Activated T-cell treated with anti-CD3 and anti-CD28 coated beads, Interleukin-2, amount 50 U/mL, for 72 hours (primary cell): ENCODE measurements at places on chromosomes 1 and 21. TPM values are rescaled to one million over a fixed set of nuclear protein-coding genes. Genes with fewer than 3 reads are reported as not detected.
A peak's percentile ranks its signal among the peaks of the same experiment; 100 is the strongest.

- H3K27me3 ChIP-seq = no peaks in the 10 kb centered on the region
- H3K4me3 ChIP-seq = peak overlapping the region; percentile 79
- peaks cover 53% of the 10 kb centered on the region for H3K4me1 ChIP-seq
- peak overlapping the region; percentile 83 for H3K27ac ChIP-seq
Observed at GRCh38 chr1:155241069-155241679, 14.1 kb downstream of the ENTREP3 start.

GRCh38 chr1:192263436-192263835, 53.4 kb upstream of the RGS21 start:
- DNase-seq = no peak
- no peaks in the 10 kb centered on the region for H3K27me3 ChIP-seq
- H3K4me3 ChIP-seq = no peak overlapping the region
- no peak overlapping the region for H3K27ac ChIP-seq

DNA sequence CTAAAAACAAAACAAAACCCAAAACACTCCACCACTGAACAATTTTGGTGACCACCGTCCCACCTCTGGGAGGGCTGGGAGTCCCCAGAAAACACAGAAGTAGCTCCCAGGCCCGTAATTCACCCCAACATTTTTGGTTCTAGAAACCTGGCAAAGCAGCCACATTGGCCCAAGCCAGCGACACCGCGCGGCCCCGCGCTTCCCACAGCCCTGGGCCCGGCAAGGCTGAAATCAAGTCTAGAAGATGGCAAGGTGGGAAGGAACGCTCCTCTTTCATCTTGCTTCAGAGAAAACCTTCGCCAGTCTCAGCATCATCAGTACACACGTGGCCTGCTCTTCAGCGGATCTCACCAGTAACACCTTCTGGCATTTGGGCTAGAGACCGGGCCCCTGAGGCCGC, 35.9 kb upstream of the NID1 start:
- no peak for DNase-seq
- H3K27ac ChIP-seq = no peak overlapping the region
- peaks cover 8% of the 10 kb centered on the region for H3K4me1 ChIP-seq
- peaks cover under 1% of the 10 kb centered on the region for H3K27me3 ChIP-seq
- peaks cover 10% of the 10 kb centered on the region for H3K36me3 ChIP-seq

DNA sequence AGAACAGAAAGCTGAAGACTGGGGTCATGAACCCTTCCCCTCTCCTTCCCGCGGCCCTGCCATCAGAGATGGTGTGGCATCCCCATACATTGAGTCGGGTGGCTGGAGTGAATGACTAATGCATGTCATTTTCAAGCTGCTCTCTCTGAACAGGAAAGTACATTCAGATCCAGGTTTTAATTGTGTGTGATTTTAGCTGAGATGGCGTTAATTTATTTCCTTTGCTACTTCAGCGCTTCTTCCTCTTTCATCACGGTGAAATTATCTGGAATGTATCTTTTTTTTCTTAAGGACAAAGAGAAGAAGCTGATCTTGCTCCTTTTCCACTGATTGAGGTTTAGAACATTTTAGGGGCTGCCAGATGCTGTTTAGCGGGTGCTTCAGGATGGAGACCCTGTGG, 8.6 kb upstream of the LRRN2 start:
- no peak for DNase-seq
- peaks cover 23% of the 10 kb centered on the region for H3K27me3 ChIP-seq
- no peaks in the 10 kb centered on the region for H3K36me3 ChIP-seq
- no peak overlapping the region for H3K4me3 ChIP-seq
- H3K27ac ChIP-seq = no peak overlapping the region

GRCh38 chr21:40534886-40535285, 312.1 kb downstream of the DSCAM start:
- no peak for DNase-seq
- no peaks in the 10 kb centered on the region for H3K36me3 ChIP-seq
- H3K27ac ChIP-seq = no peak overlapping the region
- H3K4me3 ChIP-seq = no peak overlapping the region

Gene DHX9
- total RNA-seq = 94.6 TPM

Gene CRYAA
- not detected for total RNA-seq

Gene LIPI
- total RNA-seq = not detected

DNA sequence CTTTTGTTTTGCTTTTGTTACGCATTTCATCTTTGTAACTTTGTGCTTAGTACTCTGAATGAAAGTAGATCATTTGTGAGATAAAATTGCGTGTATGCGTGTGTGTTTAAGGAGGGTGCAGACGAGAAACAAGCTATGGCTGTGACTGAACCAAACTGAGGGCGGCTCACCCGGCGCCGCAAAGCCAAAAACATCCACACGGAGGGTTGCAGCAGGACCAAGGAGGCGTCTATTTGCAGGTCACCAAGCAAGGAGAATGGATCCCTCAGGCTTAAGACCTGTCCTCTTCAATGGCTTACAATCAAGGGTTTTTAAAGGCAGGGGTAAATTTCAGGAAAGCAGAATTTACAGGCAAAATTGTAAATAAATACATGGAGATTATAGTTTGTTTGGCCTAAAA, 12.8 kb downstream of the GCSAML start:
- no peak overlapping the region for H3K4me3 ChIP-seq
- H3K27ac ChIP-seq = no peak overlapping the region
- H3K27me3 ChIP-seq = no peaks in the 10 kb centered on the region
- no peaks in the 10 kb centered on the region for H3K36me3 ChIP-seq
- H3K4me1 ChIP-seq = peaks cover 13% of the 10 kb centered on the region
- DNase-seq = no peak

Gene CYP4B1
- total RNA-seq = not detected

DNA sequence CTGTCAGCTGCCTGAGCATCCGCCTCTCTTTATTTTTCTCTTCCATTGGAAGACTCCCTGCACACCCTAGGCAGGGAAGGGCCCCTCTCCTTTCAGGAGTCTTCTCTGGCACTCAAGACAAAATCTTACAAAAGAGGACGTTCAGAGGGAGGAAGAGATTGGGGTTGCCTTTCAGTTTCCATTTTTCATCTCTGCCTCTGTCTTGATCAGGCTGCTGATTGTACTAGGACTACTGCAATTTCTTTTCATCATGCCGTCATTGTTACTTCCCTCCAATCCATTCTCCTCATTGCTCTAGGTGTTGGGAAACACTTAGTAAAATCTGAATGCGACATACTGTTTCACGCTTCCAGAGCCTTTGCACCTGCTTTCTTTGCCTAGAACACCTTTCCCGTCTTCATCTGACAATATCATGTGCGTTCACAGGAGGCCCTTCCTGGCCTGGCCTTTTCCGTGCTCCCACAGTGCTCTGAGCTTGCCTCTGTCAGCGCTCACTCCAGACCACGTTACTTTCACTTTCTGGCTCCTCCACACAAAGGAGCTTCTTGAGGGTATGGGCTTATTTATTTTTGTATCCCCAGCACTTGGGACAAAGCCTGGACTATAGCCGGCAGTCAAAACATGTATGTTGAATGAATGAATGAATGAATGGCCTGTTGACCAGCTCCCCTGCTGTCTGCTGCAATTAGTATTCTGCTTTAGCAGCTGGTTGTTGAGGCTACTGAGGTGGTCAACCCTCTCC, 10.9 kb downstream of the LRRC71 start:
- no peak for DNase-seq
- H3K4me1 ChIP-seq = peaks cover 20% of the 10 kb centered on the region
- H3K27me3 ChIP-seq = peaks cover 59% of the 10 kb centered on the region
- H3K27ac ChIP-seq = no peak overlapping the region
- H3K4me3 ChIP-seq = no peak overlapping the region
- no peaks in the 10 kb centered on the region for H3K36me3 ChIP-seq

DNA sequence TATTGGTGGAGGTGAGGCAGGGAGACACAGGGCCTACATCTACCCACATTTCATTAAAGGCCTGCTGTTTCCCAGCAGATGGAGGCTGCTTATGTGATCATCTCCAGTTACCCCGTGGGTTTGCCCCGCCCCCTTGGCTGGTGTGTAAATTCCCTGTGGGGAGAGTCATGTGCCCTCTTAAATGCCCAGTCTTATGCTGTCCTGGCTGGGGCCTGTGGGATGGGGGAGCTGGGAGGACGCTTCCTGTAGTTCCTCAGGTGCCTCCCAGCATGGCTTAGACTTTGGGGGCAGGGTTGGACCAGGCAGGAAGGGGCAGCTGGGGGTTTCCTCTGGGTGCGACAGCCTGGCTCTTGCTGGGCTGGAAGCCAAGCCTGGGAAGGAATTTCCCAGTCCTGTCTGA, 15.5 kb upstream of the CITED4 start:
- peaks cover 3% of the 10 kb centered on the region for H3K27me3 ChIP-seq
- peaks cover 22% of the 10 kb centered on the region for H3K4me1 ChIP-seq
- peak; percentile 16 for DNase-seq

DNA sequence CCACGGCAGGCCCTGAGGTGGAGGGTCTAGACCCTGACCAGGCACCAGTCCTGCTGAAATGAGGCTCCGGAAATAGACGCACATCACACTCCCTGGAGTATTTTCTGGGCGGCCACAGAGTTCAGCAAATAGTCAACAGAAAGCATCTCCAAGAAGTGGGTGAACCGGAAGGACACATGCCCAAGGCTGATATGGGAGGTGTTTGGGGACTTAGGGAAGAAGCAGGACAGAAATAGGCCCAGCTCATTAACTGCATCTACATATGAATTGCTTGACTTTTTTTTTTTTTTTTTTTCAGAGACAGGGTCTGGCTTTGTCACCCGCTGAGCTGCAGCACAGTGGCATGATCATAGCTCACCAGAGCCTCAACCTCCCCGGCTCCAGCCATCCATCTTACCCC, 36.5 kb upstream of the GPR157 start:
- H3K4me3 ChIP-seq = no peak overlapping the region
- H3K27ac ChIP-seq = no peak overlapping the region
- DNase-seq = no peak

DNA sequence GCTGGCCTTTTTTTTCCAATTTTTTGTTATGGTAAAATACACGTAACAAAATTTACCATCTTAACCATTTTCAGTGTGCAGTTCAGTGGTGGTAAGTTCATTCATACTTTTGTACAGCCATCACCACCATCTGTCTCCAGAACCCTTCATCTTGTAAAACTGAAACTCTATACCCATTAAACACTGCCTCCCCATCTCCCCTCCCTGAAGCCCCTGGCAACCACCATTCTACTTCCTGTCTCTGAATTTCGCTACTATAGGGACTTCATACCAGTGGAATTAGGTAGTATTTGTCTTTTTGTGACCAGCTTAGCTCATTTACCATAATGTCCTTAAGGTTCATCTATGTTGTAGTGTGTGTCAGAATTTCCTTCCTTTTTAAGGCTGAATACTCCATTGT, 8.7 kb downstream of the PKNOX1 start:
- H3K4me3 ChIP-seq = no peak overlapping the region
- DNase-seq = no peak
- H3K36me3 ChIP-seq = no peaks in the 10 kb centered on the region
- peaks cover 22% of the 10 kb centered on the region for H3K4me1 ChIP-seq
- no peaks in the 10 kb centered on the region for H3K27me3 ChIP-seq

Gene VHLL
- total RNA-seq = 0.91 TPM

Gene C8A
- total RNA-seq = not detected

GRCh38 chr21:41835711-41836154, 43.4 kb downstream of the PRDM15 start:
- H3K4me3 ChIP-seq = no peak overlapping the region
- H3K4me1 ChIP-seq = no peaks in the 10 kb centered on the region
- H3K27me3 ChIP-seq = no peaks in the 10 kb centered on the region
- DNase-seq = no peak
- H3K27ac ChIP-seq = no peak overlapping the region

- H3K4me1 ChIP-seq = peaks cover 16% of the 10 kb centered on the region
- no peak overlapping the region for H3K4me3 ChIP-seq
- DNase-seq = no peak
- H3K27me3 ChIP-seq = no peaks in the 10 kb centered on the region
Observed at GRCh38 chr1:168285521-168285790, 4.8 kb downstream of the TBX19 start.

DNA sequence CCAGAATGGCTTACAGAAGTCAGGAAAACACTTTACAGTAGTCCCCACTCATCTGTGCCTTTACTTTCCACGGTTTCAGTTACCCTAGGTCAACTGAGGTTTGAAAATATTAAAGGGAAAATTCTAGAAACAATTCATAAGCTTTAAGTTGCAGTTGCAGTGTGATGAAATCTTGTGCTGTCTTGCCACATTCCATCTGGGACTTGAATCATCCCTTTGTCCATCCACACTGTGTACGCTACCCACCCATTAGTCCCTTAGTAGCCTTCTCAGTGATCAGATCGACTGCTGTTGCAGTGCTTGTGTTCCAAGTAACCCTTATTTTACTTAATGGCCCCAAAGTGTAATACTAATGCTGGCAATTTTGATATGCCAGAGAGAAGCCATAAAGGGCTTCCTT, 30.5 kb downstream of the ZCCHC17 start:
- no peak for DNase-seq
- no peak overlapping the region for H3K4me3 ChIP-seq
- no peaks in the 10 kb centered on the region for H3K27me3 ChIP-seq
- H3K36me3 ChIP-seq = no peaks in the 10 kb centered on the region
- no peaks in the 10 kb centered on the region for H3K4me1 ChIP-seq

DNA sequence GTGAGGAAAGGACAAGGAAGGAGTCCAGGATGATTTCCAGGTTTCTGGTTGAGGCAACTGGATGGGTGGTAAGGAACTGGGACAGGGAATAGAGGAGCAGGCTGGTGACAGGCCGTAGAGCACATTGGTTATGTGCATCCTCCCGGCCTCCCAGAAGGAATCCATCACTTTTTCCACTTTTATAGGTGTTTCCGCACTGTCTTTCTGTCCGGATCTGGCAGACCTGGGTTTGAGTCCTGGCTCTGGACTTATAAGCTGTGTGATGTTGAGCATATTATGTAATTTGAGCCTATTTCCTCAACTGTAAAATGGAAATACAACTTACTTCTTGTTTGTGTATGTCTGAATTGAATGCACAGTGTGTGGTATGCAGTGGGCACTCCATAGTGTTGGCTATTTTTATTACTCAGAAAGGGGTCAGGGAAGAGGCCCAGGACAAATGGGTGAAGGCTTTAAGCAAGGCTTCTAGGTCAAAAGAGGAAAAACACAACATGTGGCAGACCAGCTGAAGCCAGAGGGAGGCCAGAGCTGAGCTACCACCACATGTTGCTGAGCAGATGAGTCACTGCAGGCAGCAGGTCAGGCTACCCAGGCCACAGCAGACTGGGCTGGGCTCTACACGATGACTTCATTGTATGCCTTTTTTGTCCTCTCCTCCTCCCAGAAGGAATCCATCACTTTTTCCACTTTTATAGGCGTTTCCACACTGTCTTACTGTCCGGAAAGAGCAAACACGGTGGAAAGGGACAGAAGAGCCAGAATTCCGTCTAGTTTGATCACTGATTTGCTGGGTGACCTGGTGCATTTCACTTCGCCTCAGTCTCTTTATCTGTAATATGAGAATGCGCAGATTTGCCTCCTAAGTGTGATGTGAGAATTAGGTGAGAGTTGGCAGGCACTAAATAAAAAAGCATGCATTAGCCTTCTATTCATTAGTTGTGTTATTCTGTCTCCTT, 791 bp upstream of the MAST2 start:
- peak; percentile 54 for DNase-seq
- peak overlapping the region; percentile 90 for H3K4me3 ChIP-seq
- peak overlapping the region; percentile 71 for H3K27ac ChIP-seq
